Pulmonary artery endothelial cell (primary cell): ENCODE measurements at places on chromosomes 16 and 17. TPM values are rescaled to one million over a fixed set of nuclear protein-coding genes. Genes with fewer than 3 reads are reported as not detected.

- DNase-seq, result peak; percentile 99
Observed at GRCh38 chr17:77124192-77124889, 16.4 kb upstream of the SEC14L1 start.

DNA sequence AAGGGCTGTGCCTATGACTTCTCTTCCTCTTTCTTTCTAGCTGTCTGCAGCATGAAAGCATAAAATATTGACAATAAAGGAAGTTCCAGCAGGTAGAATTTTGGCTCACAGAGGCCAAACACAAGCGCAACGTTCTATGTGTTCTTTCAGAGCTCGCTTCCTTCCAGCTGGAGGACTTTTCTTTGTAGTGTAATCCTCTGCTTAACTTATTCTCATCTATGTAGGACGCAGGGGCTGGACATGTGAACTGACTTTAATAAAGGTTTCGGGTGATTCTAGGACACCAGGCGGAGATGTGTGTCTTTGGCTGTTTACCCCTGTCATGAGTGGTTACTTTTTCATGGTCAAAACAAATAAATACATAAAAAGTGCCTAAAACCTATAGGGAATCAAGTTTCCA, 191.5 kb upstream of the MAF start:
- no peak for DNase-seq

DNA sequence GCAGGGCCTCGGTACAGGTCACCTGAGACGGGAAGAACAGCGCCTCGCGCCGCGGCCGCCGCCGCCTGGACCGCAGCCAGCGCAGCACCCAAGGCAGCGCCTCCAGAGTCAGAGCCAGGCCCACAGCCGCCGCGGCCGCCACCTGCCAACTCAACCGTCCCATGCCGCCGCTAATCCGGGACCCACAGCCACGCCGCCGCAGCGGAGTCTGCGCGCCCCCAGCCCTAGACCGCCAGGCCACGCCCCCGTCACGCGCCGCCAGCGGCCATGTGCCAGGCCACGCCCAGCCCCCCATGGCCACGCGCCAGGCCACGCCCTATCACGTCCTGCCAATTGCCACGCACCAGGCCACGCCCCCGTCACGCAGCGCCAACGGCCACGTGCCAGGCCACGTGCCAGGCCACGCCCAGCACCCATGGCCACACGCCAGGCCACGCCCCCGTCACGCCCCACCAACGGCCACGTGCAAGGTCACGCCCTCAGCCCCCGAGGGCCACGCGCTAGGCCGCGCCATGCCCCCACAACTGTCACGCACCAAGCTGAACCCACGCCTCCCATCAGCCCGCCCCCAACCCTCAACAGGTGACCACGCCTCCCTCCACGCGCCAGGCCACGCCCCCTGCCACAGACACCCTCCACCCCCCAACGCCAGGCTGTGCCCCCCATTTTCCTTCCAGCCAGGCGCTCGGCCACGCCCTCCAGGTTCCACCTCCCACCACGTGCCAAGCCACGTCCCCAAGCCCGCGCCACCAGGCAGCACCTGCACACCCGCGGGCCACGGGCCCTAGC, at the start of gene PLD6:
Gene PLD6, minus strand, starts transcription at position 210 of the 789 bp plus-strand sequence. Its CDS starts 47 bp downstream, at position 163.
- DNase-seq, result peak; percentile 37

DNA sequence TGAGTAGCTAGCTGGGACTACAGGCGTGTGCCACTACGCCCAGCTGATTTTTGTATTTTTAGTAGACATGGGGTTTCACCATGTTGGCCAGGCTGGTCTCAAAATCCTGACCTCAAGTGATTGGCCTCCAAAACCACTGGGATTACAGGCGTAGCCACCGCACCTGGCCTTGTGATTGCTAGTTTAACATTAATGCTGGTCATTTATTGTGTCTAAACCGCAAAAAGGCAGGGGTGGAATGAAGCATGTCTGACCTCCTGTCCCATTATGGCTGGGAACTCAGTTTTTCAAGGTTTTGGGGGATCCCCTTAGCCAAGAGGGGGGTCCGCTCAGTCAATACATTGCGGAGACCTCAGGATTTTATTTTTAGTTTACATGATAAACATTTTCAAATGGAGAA, 10.7 kb upstream of the CNGB1 start:
- DNase-seq, result no peak

GRCh38 chr17:76404256-76404655, 19.8 kb downstream of the SPHK1 start:
- no peak for DNase-seq

DNA sequence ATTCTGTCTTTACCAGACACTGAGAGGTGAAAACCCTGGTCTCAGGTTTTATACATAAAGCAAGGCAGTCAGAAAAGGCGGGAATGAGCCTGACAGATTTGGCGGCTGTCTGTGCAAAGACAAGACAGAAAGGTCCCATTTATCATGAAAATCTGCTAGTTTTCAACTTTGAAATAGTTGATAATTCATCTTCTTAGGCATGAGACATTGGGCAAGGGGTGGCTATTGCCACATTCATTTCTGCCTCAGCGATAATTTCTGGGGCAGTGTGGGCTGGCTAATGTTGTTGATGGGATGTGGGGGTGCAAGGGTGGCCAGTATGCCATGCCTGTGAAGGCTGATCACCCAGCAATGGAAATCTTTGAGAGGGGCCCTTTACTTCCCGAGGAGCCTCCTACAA, 173.8 kb upstream of the RPH3AL start:
- no peak for DNase-seq

GRCh38 chr17:5249615-5250014, 15.0 kb upstream of the SCIMP start:
- DNase-seq, result peak; percentile 46

DNA sequence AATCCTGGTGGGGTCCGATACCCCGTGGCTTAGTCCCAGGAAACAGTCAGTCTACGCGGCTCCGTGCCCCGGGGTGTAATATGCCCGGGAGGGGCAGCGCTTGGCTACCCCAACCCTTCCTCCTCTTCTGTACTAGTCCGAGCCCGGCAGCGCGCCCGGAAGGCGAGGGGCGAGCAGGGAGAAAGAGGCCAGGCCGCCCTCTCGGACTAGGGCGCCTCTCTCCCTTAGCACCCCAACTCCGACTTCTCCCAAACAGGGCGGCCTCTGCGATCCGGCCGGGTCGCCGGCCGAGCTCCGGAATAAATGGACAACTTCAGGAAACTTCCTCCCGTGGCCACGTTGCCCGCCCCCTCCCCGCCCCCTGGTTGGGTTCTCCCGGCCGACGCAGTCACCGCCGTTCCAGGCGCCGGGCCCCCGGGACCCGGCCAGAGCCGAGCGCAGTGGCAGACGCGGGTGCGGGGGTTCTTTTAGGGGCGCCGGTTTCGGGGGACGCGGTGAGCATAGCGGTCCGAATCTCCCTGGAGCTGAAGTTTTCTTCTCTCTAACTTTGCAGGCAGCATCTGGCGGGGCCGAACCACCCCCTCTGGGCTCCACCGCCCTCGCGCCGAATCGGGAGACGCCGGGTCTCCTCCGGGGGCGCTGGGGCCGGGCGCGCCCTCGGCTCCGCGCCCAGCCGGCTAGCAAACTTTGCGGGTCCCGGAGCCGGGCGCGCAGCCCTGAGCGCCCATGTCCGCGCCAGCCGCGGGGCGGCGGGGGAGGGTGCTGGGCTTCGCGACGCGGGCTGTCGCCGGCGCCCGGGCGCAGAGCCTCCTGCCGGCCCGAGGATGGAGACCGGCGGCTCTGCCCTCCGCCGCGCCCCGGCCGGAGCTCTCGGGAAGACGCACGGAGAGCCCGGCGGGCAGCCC, at the start of gene SDK2:
Gene SDK2, minus strand, starts transcription at position 301 of the 905 bp plus-strand sequence. CDS start 357 bp downstream, outside the sequence.
- DNase-seq, result no peak

- no peak for DNase-seq
Observed at GRCh38 chr16:85731179-85731578, 19.7 kb downstream of the C16orf74 start.

Gene DBNDD1
- 14.0 and 17.7 TPM in 2 replicates for total RNA-seq

DNA sequence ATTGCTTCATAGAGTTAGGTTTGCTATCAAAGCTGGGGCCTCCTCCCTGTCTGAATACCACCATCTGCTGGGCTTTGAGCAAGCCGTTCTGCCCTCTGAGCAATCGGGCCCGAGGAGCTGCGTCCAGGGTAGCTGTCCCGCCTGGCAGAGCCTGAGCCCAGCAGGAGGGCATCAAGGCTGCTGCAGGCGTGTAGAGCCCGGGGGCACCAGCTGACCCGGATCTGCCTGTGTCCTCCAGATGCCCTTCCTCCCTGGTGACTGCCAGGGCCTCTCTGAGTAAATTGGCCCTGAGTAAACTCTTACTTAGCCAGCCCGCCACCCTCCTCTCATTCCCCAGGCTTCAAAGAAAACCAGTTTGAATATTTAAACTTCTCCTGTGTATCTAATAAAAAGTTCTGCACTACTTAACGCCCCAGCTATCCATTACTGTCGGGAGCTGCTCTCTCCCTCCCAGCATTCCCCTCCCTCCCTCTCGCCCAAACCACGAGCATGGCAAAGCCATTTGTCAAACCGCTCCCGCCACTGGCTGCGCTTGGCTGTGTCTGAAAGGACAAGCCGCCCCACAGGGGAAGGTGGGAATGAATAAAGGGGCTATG, 16.4 kb downstream of the CDK5RAP3 start:
- DNase-seq, result no peak

Gene ITGAX
- 0.04 and 1.1 TPM in 2 replicates for total RNA-seq

- DNase-seq, result no peak
Observed at GRCh38 chr16:21702276-21702675, 38.5 kb downstream of the OTOA start.

DNA sequence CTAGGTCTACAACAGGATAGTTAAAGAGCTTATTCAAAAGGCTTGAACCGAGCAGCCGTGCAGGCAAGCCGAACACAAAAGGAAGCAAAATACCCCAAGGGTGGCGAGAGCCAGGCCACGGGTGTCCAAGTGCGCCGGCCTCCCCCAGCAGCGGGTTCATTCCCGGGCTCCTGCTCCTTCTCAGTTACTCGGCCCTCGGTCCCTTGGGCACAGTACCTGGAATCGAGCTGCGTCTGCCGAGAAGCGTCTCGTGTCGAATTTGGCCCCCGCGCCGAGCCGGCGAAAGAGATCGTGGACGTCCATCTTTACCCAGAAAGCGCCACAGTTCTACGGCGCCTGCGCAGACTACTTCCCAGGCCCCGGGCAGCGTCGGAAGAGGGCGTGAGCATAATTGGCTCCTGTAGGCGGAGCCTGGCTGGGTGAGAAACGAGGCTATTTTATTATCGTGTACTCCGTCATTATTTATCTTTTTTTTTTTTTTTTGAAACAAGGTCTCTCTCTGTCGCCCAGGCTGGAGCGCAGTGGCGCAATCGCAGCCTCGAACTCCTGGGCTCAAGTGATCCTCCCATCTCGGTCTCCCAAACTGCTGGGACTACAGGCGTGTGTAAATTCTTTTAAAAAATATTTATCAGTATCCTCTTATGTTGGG, at the start of gene DDX52:
Gene DDX52, minus strand, starts transcription at position 329 of the 649 bp plus-strand sequence. Its CDS starts 26 bp downstream, at position 303.
- DNase-seq, result peak; percentile 78
